ENCODE measurements at places on chromosomes 12 and 14.

DNA sequence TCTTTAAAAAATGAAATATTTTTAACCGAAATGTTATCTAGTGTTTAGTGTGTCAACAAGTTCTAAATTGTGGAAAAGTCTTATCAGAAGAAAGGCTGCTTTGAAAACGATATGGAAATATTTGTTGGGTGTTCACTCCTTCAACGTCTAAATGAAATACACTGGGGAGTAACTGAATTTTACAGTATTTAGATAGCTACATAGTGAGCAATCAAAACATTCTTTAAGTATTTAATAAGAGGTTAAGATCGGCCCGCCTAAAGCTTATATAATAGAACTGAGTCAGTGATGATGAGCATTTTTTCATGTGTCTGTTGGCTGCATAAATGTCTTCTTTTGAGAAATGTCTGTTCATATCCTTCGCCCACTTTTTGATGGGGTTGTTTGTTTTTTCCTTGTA lies 228.3 kb downstream of the RAD51B start:
- DNase-seq = no peak

- DNase-seq = no peak
Observed at GRCh38 chr14:67934087-67934486, 114.5 kb downstream of the RAD51B start.

DNA sequence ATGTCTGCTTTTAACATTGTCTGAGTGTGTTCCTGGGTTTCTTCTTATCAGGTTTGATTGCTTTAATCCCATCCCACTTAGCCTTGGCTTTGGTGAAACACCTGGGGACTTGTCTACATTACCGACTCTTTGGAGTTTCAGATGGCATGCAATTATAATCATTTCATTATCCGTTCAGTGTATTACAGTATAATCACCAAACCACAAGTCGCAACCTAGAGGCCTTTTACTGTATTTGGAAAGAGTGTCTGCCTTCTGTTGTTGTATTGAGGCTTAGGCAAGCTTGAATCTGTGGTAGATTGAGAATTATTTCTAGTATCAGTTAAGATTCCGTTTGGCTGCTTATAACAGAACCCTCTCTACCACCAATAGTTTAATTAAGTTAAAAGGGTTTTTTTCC lies 103.9 kb downstream of the TGFB3 start:
- no peak for DNase-seq

DNA sequence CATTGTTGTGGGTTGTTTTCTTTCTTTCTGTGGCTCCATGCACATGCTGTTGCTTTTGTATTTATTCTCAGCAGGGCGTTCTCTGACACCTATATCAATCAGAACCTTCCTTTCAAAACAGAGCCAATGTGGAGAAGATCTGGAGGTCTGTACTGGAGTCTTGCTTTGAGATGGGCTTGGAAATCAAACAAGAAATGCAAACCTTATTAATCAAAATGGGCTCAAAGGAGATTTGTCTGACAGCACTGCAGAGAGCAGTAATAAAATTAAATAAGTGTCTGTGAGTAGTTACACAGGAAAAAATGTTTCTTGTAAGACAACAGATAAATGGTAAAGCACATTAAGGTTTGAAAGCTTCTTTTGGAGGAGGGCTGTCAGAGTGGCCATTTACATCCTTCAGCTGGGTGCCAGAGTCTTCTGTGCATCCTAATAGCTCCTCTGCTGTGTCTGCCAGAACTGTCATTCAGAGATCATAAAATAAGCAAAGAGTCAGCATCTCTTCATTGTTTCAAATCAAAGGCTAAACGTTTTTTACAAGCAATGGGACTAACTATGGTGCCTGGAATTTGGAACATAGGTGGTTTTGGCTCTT lies 414.3 kb downstream of the NAV3 start:
- DNase-seq = no peak

DNA sequence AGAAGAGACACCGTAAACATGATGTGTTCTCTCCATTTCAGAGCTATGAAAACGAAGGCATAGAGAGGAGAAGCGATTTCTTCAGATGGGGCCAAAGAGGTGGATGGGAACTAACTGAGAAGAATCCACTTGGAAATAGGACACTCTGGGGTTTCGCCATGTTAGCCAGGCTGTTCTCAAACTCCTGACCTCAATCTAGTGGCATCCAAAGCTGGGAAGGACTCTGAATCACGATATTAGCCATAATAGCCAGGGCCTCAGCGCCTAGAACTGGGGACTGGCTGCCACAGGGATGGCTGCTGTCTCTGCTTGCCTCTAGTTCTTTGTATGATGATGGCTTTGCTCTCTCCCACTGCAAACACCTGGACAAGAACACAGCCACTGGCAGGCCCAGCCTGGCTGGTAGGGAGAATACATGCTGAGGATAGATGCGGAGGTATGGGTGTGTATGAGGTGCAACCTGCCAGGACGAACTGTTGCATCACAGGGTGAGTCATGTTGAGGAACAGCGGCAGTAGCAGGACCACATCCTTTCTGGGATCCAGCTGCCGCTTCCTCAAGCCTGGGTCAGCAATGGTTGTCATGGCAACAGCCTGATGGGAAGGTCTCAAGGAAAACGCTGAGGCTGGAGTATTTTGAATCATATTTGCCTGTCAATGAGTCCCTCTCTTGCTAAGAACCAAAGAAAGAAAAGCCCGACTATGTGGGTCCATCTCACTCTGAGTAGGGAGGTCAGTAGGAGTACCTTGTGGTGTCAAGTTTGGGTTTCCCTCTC lies 31.1 kb downstream of the CCDC177 start:
- no peak for DNase-seq

GRCh38 chr12:4450551-4451112 lies 5.0 kb upstream of the FGF6 start:
- DNase-seq = no peak

DNA sequence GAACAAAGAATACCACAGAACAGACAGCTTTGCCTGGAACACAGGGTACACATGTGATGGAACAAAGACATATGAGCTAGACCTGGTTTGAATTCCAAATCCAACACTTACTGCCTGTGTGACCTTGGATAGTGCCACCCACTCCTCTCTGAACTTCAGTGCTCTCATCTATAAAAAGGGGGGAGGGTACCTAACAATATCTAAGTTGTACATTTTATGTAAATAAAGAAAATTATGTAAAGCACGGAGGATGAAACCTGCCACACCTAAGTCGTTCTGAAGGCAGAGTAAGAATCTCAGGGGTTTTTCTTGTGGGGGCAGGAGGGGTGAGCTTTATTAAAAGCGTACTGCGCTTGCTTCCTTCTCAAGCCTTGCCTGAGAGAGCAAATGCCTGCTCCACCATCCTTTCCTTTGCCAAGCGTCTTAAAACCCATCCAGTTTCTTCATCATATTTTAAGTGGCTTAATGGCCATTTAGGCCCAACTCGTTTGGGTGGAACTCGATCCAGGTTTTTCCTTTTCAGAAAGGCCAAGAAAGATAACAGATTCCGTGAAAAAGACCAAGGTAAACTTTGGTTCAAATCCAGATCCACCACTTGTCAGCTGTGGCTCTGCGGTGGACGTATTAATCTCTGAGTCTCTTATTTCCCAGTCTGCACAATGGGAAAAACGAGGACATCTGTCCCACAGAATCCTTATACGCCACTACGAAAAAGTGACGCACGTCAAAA lies 946 bp downstream of the DDX24 start:
- no peak for DNase-seq

DNA sequence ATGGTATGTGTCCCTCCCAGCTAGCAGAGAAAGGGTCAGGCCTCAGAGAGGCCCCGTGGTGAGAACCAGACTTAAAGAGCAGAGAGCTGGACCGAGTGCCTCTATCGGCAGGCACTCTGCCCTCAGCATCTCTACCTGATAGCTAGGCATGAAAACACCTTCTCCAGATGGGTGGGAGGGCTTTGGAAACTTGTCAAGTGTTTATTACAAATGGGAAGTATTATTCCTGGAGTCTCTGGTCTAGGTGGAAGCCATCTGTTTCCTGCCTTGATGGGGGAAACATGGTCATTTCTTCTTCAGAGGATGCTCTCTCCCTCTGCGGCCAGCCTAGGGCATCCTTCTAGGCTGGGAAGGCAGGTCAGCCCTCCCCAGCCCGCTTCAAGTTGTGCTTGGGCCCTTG lies 2.3 kb downstream of the TMEM63C start:
- no peak for DNase-seq

DNA sequence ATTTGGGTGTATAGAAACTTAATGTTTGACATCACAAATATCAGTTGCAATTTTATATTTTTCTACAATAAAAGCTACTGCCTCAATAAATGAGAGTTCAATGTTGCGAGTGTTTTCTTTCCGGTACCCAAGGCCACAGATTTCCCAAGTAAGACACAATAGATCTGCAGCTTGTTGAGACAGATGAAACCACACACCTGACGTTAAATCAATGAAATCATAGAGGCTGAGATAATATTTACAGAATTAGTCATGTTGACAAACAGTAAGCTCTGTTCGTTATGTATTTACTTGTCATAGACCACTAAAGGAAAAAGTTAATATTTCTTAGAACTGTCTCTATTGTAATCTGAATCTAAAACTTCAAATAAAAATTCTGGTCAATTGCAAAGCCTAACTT lies 49.2 kb upstream of the PTHLH start:
- DNase-seq = no peak

DNA sequence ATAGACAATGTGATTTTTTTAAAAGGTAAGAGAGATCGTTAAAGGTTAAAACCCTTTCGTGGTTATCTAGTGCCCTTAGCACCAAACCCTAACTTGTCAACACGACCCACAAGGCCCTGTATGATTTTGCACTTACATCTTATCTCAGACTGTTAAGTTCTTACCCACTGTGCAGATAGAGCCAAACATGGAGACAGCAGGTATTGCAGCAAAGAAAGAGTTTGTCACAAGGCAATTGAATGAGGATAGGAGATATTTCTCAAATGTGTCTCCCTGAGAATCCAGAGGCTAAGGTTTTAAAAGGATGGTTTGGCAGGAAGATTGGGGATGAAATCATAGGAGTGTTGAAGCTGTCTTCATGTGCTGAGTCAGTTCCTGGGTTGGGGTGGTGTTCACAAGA lies 313.4 kb downstream of the AEBP2 start:
- no peak for DNase-seq

- DNase-seq = no peak
Observed at GRCh38 chr12:19885093-19885812, 446.0 kb downstream of the AEBP2 start.

DNA sequence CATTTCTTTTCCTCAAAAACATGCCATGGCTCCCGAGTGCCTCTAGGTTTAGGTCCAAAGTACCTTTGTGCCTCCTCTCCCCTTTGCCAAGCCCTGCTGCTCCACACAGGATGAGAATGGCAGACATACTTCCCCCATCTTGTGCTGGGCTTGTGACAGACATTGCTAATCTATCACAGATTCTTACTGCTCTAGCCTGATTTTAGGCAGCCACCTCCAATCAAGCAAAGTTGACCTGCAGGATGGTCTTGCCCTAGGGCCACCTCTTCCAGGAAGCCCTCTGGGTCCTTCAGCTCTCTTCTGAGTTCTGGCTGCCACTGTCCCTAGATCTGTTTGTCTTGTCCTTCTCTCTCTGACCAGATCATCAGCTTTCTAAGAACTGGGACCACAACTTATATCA lies 20.5 kb downstream of the FOXN4 start:
- DNase-seq = no peak

DNA sequence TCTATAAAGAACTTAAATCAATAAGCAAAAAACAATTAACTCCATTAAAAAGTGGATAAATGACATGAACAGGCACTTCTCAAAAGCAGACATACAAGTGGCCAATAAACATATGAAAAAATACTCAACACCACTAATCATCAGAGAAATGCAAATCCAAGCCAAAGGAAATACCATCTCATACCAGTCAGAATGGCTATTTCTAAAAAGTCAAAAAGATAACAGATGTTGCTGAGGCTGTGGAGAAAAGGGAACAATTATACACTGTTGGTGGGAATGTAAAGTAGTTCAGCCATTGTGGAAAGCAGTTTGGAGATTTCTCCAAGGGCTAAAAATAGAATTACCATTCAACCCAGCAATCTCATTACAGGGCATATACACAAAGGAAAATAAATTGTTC lies 234.5 kb upstream of the PLXNC1 start:
- DNase-seq = no peak

DNA sequence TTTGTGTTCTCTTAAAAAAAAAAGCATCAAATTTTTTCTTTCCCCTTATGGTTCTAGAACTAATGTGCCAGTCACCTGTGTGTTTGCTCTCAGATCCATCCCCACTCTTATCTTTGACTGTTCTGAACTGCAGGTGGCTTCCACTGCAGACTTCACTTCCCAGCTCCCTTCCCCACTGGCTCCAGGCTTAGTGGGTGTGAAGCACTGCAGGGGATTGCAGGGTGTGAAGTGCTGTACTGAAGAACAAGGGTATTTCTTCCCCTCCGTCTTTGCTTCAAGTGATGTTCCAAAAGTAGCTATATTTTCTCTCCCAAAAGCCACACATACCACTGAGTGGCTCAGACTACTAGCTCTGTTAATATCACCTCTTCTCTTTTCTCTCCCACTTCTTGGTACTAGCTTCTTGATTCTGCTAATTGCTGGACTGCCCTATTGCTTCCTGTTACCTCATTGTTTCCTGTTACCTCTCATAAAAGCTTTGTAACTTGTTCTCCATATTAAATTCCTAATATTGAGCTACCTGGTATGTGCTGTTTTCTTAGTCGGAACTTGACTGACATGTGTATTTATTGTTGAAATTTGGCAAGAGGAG lies 115.4 kb upstream of the PRICKLE1 start:
- no peak for DNase-seq

DNA sequence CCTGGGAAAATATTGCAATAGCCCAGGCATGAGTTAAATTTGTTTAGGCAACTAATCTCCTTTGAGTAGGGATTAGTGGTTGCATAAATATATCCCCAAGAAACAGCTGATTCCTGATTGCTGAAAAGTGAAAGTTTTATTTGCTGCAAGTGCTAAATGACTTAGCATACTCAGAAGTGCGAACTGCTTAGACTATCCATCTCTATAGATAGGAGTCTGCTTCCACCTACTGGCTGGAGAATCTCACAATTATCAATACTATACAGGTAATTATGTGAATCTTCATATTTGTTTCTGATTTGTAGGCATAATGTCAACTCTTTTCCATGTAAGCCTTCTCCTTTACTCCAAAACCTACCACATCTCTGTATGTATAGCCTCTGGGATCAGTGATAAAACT lies 12.0 kb upstream of the SLCO1B3 start:
- DNase-seq = no peak
